NCI-H1105 treated with DMSO at 0.1 percent for 48 hours (cell line): ENCODE measurements at places on chromosomes 3 and 15.

- no peak for DNase-seq
Measured at GRCh38 chr3:46453526-46454208, 11.0 kb downstream of the LTF start.

DNA sequence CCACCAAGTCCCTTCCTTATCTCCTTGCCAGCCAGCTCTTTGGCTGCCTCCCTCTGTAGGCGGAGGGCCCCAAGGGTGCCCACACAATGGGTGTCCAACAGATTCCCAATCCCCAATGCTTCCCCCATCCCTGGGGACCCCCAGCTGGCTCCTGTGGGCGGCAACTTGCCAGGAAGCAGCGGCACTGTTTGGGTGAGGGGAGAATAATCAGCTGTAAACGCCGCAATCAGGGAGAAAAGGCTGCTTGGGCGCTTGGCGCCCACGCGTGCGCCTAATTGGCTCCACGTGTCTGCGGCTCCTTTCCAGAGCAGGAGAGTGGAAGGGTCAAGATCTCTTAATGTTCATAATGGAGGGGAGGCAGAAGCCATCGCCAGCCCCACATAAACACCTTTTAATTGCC lies 67.9 kb upstream of the TMEM115 start:
- no peak for DNase-seq

- no peak for DNase-seq
Measured at GRCh38 chr15:72050700-72051099, 67.2 kb downstream of the MYO9A start.

GRCh38 chr3:129738172-129738571 lies 131.7 kb upstream of the PLXND1 start:
- no peak for DNase-seq

DNA sequence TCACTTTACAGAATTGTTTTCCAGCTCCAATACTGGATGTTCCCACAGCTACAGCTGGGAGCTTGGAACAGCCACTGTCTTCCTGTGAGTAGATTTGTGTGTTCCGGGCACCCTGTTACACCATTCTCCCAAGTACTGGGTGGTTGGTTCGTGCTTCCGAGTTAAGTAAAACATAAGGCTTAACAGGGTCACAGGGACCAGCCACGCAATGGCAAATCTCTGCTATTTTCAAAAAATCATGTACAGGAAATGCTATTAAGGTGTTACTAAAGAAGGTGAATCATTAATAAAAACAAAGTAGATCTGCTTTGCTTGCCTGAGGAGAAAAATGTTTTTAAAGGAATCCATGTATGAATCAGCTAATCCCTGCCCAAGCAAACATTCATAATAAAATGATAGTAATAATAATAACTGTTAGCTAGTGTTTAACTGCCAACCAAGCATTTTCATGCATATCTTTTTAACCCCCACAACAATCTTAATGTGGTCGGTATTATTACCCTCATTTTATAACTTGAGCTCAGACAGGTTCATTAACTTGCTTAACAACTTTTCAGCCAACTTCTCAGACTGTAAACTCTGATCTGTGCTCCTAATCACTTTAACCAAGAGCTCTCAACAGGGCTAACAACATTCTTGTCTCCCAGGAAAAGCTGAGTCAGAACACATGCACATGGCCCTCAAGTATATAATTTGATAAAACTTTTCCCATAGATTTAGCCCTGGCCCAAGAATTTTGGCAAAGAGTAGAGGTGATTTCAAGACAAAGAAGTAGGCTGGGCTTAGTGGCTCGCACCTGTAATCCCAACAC lies 2.7 kb upstream of the C2CD4A start:
- DNase-seq, result no peak

GRCh38 chr15:90402223-90402622 lies 14.2 kb downstream of the IQGAP1 start:
- no peak for DNase-seq

GRCh38 chr3:160986069-160986468 lies 119.1 kb downstream of the B3GALNT1 start:
- no peak for DNase-seq

DNA sequence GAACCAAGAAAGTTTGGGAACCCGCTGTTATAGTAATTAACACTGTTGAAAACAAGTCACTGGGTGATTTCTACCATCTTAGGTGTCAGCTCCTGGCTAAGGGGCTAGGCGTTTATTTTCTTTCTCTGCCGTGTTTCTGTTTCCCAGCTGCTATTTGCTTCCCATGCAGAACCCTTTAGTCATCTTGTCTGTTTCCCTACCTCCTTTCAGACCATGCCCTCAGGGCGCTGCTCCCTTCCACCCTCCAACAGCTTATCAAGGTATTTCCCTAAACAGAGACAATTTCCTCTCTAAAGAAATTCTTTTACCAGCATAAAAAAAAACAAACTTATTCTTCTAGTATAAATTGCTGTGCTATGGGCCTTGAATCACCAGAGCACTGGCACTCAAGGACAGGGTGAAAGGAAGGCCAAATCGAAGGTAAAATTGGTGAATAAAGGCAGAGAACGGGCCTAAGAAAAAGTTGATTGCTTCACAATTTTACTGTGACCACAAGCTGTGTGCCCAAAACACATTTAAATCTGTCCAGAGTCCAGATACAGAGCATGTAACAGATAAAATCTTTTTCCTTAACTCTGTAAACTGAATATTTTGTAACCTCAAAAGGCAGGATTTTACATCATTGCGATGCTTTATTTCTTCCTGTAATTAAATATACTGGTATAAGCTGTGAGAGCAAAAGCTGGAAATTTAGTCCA lies 319.2 kb downstream of the ZNF621 start:
- no peak for DNase-seq

- DNase-seq, result no peak
Measured at GRCh38 chr15:60511351-60512031, 32.5 kb upstream of the ICE2 start.

- DNase-seq, result no peak
Measured at GRCh38 chr3:58074997-58075396, 66.8 kb downstream of the FLNB start.

DNA sequence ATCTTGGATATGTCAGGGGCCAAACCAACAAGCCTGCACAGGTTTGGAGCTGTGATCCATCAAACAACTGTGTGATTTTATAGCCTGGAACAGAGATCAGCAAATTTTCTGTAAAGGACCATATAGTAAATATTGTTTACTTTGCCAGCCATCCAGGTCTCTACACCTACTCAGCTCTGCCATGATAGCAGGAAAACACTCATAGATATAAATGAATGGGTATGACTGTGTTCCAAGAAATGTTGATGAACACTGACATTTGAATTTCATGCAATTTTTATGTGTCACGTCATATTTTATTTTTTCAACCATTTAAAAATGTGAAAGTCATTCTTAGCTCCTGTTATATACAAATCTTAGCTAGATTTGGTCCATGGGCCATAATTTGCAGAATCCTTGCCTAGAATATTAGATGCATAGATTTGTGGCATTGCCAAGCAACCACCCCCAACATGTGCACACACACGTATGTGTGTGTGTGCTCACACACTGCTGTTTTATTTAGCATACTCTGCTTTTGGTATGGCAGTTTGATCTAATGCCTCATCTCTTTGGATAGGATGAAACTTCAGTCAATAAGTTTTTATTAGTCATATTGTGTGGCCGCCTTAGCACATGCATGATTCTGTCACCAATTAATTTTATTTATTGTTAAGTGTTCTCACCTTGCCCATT lies 6.4 kb downstream of the ATXN7 start:
- DNase-seq, result no peak

DNA sequence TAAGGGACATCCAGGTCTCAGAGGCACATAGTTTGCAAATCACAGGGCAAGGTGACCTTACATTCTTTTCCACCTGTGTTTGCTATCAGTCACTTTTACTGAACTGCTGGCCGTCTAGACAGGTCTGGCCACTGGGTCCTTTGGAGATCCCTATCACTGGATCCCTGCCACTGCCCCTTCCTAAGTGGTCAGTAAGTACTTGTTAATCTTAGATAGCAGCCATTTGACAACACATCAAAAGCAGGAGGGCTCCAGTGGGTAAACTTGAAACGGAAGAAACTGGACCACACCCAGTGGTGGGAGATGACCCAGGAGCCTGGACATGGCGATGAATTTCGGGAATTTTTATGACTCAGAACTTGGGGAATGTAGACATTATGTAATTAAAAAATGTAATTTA lies 28.9 kb upstream of the RASGRP1 start:
- no peak for DNase-seq

DNA sequence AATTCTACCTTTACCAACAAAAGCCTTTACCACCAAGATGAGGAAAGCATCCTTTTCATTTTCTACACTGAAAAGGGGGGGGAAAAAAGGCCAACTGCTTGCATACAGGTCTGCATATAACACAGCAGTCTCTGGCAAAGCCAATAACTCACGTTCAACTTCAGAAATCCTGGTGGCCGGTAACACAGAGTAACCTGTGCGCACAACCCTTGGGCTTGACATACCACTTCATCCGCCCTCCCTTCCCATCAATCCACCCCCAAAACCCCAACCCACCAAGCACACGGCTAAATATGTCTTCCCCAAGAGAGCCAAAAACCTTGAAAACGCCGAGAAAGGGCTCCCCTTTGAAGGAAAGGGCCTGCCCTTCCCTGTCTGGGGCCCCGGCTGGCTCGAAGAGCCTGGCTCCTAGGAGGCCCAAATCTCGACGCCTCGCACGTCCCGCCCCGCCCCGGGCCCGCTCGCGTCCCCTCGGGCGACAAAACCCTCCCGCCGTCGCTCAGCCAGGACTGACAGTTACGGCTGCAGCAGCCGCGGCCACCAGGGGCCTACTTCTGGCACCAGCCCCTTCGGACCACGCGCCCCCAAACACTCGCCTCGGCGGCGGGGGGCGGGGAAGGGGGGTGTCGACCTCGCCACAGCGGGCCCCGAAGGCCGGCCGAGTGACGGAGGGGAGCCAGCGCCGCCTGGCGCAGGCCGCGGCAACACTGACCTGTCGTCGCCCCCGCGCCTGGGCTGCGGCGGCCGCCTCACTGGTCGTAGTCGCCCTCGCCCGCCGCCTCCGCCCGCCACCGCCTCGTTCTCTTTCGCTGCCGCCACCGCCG lies 835 bp downstream of the UBE3A start:
- DNase-seq, result peak; percentile 35

DNA sequence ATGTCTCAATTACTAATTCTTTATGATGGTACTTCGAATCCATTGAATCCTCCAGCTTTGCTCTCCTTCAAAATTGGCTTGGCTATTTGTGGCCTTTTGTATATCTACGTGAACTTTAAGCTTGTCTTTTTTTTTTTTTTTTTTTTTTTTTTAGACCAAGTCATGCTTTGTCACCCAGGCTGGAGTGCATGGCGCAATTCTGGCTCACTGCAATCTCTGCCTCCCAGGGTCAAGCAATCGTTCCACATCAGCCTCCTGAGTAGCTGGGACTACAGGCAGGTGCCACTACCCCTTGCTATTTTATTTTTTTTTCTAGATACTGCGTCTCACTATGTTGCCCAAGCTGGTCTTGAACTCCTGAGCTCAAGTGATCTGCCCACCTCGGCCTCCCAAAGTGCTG lies 7.7 kb upstream of the DIPK2A start:
- no peak for DNase-seq

GRCh38 chr3:164679245-164679644 lies 399.1 kb downstream of the SI start:
- no peak for DNase-seq

DNA sequence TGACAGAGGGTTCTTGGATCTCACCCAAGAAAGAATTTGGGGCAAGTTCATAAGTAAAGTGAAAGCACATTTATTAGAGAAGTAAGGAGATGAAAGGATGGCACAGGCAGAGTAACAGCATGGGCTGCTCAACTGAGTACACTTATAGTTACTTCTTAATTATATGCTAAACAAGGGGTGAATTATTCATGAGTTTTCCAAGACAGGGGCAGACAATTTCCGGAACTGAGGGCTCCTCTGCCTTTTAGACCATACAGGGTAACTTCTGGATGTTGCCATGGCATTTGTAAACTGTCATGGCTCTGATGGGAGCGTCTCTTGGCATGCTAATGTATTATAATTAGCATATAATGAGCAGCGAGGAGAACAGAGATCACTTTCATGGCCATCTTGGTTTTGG lies 221.2 kb upstream of the STT3B start:
- no peak for DNase-seq

DNA sequence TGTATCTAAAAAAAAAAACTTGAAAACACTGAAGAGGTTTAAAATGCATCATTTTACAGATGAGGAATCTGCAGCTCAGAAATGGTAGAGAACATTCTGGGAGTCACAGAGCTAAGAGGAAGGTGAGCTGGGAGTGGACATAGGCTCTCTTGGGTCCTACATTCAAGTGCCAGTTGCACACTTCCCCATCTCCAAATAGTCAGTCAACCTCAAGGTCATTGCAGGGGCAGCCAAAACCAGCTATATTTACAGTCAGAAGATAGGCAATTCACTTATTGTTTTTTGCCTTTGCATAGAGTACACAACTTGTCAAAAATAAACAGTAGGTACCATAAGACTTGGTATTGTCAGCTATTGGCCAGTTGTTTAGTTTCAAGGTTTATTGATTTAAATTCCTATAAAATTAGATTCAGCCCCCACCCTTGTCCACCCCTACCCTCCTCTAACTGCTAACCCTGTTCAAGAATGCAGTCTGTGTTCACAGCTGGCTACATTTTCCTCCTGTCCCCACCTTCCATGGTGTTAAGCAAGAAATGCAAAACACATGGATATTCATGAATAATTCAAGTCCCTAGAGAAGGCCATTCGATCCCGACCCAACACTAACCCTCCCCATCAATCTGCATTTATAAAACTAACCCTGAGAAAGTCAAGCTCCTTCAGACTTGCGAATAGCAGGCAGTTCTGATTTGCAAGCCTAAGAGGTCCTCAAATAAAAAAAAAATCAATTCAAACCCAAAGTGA lies 567.0 kb upstream of the MCTP2 start:
- DNase-seq, result no peak

GRCh38 chr3:40258555-40258954 lies 51.0 kb upstream of the EIF1B start:
- no peak for DNase-seq

DNA sequence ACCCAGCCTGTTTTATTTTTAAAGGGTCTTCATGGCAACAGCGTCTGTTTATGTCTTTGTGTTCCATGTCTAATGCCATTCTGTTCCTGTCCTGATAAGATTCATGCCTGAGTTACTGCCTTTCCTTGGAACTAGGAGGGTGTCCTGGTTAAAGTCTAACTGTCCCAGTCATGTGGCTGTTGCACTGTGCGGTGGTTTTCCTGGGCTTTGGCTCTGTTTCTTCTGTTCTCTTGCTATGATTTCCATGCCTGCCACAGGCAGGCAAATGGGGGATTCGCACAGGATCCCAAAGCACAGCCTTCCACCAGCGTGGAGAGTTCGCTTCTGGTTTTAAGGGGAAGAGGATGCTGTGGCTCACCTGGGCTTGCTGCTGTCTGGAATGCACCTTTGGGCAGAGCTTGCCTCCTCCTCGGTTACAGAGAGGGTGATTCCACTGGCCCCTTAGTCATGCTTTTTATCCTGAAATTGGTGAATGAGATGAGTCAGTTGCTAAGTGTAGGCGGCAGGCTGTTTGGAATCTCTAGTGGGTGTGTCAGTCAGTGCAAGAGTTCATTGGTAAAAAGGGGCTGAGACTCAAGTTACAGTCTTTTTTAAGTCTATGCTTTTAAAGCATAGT lies 86.8 kb downstream of the CCK start:
- no peak for DNase-seq

- no peak for DNase-seq
Measured at GRCh38 chr15:66188464-66188863, 65.1 kb downstream of the MEGF11 start.
